ENCODE measurements at places on chromosomes 16 and 17.

GRCh38 chr16:88923926-88924833 is 52.8 kb downstream of the CBFA2T3 start:
- DNase-seq: peak; percentile 32

- DNase-seq: no peak
Observed at GRCh38 chr17:258906-259305, 77.5 kb upstream of the DOC2B start.

- DNase-seq: no peak
Observed at GRCh38 chr17:62876673-62877405, 68.7 kb upstream of the MARCHF10 start.

GRCh38 chr16:24775455-24775854 is 46.0 kb downstream of the TNRC6A start:
- DNase-seq: no peak

DNA sequence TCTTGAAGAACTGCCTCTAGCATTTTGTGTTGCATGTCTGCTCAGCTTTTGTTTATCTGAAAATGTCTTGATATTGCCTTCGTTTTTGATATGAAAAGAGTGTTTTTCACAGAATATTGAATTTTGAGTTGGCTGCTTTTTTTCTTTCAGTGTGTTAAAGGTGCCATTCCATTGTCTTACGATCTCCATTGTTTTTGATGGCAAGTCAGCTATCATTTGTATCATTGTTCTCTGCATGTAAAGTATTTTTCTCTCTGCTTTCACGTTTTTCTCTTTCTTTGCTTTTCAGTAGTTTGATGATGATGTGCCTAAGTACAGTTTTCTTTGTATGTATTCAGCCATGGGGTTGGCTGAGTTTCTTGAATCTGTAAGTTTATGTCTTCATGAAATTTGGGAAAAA is 57.0 kb downstream of the AIPL1 start:
- no peak for DNase-seq

GRCh38 chr17:36533935-36534839 is 481 bp downstream of the MYO19 start:
- DNase-seq: peak; percentile 92

GRCh38 chr16:17106243-17106791 is 364.4 kb downstream of the XYLT1 start:
- peak; percentile 69 for DNase-seq

DNA sequence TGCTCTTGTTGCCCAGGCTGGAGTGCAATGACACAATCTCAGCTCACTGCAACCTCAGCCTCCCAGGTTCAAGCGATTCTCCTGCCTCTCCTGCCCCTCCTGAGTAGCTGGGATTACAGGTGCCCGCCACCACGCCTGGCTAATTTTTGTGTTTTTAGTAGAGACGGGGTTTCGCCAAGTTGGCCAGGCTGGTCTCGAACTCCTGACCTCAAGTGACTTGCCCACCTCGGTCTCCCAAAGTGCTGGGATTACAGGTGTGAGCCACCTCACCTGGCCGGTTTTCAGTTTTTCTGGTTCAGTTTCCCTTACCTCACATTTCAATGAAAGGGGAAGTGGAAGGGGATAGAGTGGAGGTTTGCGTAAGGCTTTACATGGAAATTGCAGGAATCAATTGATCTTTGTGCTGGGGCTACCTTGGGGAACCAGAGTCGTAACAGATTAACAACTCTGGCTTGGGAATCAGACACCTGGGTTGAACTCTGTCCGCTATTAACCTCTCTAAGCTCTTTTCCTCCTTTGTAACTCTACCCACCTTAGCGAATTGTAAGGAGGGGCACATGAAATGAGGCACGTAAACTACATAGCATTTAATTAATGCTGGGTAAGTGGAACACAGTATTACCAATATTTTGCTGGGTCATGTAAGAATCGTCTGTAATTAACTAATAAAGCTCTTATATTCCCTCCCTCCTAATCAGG is 3.2 kb downstream of the MPV17L start:
- no peak for DNase-seq

GRCh38 chr17:19461681-19462080 is 50.6 kb downstream of the RNF112 start:
- no peak for DNase-seq

GRCh38 chr16:68893710-68894705 is 50.7 kb downstream of the TANGO6 start:
- DNase-seq: peak; percentile 55

- peak; percentile 47 for DNase-seq
Observed at GRCh38 chr17:65370669-65371131, 190.7 kb downstream of the AXIN2 start.

DNA sequence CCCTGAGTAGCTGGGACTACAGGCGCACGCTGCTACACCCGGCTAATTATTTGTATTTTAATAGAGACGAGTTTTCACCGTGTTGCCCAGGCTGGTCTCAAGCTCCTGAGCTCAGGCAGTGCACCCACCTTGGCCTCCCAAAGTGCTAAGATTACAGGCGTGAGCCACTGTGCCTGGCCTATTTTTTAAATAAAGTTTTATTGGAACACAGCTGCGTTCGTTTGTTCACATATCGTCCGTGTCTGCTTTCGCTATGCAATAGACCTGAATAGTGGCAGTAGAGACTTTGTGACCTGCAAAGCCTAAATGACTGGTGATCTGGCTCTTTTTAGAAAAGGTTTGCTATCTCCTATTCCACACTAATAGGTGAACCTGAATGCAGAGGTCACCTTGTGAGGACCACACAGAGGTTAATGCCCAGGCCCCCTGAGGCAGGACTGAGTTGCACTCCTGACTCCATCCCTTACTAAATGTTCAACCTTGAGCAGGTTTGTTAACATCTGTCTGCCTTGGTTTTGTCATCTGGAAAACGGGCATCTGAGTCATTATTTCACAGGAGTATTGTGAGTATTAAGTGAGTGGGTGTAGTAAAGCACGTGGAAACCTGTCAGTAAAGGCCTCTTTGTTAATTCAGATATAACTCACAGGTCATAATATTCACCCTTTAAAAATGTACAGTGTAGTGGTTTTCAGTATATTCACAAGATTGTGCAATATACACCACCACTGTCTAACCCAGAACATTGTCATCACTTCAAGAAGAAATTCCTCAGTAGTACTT is 157.5 kb upstream of the CACNG5 start:
- DNase-seq: no peak

- no peak for DNase-seq
Observed at GRCh38 chr16:23562505-23562904, 5.0 kb downstream of the UBFD1 start.

DNA sequence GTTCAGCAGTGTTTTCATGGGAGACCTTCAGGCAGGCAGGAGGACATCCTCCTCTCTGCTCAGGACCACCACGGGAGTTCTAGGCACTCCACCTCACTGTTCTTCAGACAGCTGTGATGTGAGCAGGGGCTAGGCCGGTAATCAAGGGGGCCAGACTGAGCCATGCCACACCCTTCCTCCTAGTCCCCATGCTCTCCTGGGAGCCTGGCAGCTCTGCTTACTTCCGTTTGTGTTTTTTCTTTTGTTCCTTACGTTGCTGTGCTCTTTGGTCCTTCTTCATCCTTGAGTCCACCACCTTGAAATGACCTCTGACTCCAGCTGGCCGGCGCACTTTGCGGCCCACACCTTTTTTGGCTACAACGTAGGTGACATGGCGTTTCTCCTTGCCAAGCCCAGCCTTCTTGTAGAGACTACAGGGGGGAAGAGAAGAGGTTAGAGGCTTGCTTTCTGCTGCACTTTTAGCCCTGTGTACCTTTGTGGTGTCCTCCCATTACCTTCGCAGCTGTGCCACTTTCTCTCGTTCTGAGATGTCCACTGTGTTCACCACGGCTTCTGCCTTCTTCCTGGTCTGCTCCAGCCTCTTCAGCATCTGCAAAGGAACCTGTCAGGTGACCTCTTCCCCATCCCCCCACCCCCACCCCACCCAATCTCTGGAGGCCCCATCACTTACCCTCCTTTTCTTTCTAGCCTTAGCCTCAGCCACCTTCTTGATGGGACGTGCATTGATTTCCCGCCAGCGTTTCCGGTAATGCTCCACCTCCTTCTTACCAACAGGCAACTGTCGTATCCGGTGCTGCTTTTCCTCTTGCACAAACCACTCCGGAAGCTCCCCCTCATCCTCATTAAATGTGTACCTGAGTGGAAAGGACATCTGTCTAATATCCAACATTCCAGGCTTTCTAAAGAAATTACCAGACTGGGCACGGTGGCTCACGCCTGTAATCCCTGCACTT is 7.4 kb upstream of the PSMC5 start:
- DNase-seq: no peak

GRCh38 chr16:67302970-67303369 is 23.6 kb downstream of the KCTD19 start:
- peak; percentile 8 for DNase-seq

- no peak for DNase-seq
Observed at GRCh38 chr17:77439189-77440018, 298.6 kb downstream of the SEC14L1 start.

DNA sequence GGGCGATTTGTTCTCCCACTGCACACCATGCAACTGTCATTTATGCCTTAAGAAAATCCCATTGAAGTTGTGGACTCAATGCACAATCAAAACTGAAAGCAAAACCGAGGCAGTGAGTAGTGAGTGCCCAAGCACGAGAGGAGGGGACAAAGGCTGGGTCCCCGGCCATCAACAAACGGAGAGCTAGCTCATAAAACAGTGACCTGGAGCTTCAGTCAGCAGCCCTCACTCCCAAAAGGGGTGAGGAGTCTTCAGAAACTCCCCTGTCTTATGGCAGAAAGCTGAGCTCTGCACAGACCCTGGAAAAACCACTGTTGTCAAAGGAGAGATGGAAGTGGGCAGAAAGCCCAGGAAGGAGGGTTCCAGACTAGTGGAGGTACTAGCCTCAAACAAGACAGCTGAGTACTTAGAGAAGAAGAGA is 96.9 kb downstream of the ADCY9 start:
- no peak for DNase-seq

- no peak for DNase-seq
Observed at GRCh38 chr16:6857575-6857974, 475.1 kb upstream of the RBFOX1 start.

GRCh38 chr17:4678448-4679026 is 25.4 kb downstream of the PELP1 start:
- DNase-seq: peak; percentile 70

DNA sequence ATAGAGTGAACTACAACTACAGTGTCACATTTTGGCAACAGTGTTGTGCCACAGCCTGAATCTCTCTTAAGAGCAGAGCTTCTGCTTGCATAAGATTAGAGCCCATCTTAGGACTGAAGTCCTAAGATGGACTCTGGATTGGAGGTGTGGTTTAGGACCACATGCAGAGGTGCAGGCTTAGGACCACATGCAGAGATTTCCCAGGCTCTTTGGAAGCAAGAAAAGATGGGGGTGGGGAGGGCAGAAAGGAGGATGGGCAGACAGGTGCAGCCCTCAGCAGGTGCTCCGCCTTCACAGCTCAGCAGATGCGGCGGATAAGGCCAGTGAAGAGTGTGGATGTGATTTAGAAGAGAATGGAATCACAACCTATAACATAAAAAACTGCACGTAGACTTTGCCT is 128.7 kb downstream of the TANGO6 start:
- peak; percentile 55 for DNase-seq

- peak; percentile 63 for DNase-seq
Observed at GRCh38 chr17:8753976-8754440, 4.3 kb downstream of the SPDYE4 start.

DNA sequence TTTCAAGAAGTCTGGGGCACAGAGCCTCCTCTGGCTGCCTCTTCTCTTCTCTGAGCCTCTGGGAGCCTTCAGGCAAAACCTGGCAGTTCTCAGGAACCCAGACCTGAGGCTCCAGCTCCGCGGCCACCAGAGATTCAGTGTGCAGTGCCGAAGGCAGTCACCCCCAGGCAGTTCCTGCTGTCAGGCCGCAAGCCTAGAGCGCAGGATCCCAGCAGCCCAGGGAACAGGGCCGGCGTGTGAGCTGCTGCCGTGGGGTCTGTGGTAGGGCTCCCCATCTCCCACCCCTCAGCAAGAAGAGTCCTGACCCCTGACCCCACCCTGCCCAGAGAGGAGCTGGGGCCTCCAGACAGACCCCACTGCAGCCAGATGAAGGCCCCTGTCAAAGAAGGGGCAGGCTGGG is 78.2 kb downstream of the AMFR start:
- no peak for DNase-seq

DNA sequence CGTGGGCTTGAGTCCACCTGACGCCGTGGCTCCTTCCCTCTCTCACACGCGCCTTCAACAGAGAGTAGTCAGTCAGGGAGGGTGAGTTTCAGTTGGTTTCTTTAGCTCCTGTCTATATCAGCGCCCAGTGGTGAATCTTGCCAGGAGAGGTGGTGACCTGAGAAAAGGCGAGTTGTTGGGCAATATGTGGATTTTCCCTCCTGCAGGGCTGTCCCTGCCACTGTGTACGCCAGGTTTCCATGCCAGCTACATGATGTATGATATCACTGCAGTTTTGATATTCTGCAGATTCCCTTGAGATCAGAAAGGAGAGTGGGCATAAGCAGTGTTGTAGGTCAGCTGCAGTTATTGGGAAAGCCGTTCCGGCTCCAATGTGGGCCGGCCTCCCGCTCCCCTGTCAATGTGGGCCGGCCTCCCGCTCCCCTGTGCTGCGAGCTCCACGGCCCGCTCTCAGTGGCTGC is 31.4 kb downstream of the BANP start:
- no peak for DNase-seq

GRCh38 chr16:88649924-88650748 is 717 bp downstream of the CYBA start:
- DNase-seq: peak; percentile 43

GRCh38 chr17:38320482-38320881 is 23.3 kb downstream of the GPR179 start:
- peak; percentile 54 for DNase-seq

DNA sequence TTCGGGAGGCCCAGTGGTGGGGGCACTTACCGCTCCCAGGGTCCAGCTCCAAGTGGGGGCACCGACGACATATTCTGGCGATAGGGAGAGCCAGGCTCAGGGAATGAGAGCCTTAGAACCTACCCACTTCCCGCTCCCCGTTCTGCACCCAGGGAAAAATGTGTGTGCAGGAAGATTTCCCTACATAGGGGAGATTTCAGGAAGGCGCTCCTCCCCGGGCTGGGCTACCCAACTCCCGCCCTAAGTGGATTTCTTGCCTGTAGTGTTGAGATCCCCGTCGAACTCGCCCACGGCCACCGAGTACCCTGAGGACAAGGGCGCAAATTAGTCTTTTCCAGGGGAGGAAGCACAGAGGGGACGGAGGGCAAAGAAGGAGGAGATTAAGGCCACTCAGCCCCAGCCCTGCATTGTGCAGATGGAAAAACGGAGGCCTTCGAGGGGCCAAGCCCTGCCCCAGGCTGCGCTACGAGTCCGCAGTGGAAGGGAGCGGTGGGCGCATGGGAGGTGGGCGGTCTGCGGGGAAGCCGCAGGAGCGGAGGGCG is 5.1 kb downstream of the ITGA2B start:
- no peak for DNase-seq

Measured in mesendoderm (in vitro differentiated cells).